Activated naive CD8-positive, alpha-beta T cell treated with anti-CD3 and anti-CD28 coated beads, Interleukin-2, amount 50 U/mL, for 16 hours (primary cell): ENCODE measurements at places on chromosomes 11 and 22.

GRCh38 chr22:16955081-16955480, 52.9 kb downstream of the GAB4 start:
- DNase-seq: no peak

GRCh38 chr11:11454671-11455223, 101.7 kb upstream of the CSNK2A3 start:
- no peak for DNase-seq

DNA sequence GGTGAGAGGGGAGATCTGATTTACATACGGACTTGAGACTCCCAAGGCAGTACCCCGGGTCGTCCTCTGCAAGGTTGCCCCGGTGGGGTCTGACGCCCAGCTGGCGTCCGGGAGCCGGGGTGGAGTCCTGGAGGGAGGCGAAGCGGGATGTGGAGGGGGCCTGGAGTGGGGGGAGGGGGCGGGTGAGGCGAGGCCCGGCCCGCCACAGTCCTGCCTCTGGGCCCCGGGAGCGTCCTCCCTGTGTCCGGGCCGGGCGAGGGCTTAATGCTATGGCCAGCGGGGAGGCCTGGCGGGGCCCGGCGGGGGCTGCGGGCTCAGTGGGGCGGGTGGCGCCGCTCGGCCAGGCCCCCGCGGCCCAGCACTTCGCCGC, 2.4 kb upstream of the MYBPC3 start:
- DNase-seq: no peak

- no peak for DNase-seq
These were observed 100.8 kb downstream of the PRMT3 start for GRCh38 chr11:20488352-20488751.

DNA sequence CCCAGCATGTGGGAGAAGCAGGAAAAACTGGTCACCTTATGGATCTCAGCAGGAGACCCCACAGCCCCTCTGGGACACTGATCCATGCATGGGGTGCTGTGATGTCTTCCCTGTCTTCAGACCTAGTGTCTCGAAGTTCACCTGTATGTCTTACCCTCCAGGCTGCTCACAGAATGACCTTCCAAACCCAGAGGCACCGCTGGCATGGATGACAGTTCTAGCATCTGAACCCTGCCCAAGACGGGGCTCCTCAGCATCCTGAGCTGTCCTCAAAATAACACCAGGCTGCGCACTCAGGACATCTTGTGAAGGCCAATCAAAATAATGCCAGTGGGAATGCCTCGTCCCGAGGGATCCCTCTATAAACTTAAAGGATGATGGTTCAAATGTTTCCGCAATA, 824.9 kb downstream of the TBC1D22A start:
- no peak for DNase-seq

DNA sequence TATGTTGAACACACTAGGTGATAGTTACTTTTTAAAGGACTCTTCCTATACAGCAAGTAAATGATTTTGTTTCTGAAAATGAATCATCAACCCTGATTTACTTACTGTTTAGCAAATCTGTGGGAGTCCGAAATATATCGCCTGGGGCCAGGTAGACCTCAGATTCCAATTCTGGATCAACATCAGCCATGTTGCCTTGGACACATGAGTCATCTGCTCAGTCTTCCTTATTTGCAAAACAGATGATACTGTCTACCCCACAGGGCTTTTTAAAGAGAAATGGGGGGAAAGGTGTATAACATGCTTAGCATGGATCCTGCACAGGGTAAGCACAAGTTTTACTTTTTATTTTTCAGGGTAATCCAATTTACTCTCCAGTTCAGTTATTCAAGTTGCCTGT, 324.2 kb downstream of the TENM4 start:
- DNase-seq: no peak

- DNase-seq: no peak
These were observed 34.7 kb downstream of the USP35 start for GRCh38 chr11:78223320-78223954.

DNA sequence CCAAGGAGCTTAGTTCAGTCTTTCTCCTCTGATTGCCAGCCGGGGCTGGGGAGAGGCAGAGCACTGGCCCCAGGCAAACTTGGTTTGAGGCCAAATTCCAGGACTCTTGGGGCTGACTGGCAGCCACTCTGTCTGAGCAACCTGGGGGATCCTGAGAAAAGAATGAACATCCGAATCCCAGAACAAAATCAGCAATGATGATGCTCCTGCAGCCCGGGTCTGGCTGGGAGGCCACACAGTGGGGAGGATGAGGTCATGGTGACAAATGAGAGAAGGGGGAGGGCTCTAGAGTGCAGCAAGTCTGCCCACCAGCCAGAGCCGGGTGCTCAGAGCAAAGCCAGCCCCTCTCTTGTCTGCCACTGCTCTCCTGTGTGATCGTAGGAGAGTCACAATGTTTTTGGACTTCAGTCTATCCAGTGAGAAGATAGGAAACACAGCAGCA, 71.8 kb upstream of the PAX6 start:
- DNase-seq: no peak

DNA sequence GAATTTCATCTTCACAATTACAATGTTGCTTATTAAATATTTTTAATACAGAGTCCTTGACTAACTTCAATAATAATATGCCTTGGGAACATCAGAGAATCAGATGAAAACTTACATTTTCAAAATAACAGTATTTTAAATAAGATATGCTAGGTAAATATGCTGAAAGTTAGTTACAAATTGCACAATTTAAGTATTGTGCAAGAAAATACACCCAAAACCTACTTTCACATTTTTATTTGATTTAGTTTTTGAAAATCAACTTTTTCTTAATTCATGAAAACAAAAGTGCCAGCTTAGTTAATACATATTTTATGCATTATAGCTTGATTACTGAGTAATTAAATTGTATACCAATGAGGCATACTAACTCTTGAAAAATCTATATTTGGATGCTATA, 76.8 kb downstream of the SOX6 start:
- DNase-seq: no peak

GRCh38 chr22:50145721-50146438, 24.7 kb upstream of the PANX2 start:
- no peak for DNase-seq

DNA sequence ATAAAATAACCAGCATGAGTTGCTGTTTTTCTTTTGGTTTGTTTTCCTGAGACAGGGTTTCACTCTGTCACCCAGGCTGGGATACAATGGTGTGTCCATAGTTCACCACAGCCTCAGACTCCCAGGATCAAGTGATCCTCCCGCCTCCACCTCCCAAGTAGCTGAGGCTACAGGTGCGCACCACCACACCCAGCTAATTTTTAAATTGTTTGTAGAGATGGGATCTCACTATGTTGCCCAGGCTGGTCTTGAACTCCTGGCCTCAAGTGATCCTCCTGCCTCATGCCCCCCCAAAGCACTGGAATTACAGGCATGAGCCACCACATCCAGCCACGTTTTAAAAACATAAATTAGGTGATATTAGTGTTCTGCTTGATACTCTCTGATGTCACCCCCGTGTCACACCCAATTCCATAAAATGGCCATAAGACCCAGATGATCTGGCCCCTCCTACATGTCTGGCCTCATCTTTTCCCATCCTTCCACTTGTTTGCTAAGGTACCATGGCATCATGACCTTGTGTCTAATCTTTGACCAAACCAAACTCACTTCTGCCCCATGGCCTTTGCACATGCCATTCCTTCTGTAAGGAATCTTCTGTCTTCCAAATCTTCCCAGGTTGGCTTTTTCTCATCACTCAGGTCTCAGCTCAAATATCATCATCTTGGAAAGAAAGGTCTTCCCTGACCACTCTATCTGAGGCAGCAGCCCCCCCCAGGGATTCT, 6.3 kb downstream of the SIK3 start:
- DNase-seq: no peak

DNA sequence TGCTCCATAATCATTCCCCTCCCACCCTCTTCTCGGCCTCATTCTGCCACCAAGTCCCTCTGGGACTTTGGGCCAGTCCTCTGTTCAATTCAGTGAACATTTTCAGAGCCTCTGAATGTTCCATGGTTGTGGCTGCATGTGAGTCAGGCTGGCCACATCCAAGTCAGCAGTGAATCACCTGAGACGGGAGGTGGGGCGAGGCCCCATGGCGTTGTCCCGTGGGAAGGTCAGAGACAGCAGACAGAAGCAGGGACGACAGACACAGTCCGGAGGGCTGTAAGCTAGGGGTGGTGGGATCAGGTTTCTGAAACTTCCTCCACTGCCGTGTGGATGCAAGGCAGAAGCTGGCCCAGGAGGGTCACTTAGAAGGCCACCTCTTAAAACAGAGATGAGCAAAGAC, 324.8 kb downstream of the MN1 start:
- DNase-seq: no peak

GRCh38 chr11:100359281-100359680, 327.8 kb upstream of the ARHGAP42 start:
- DNase-seq: no peak

DNA sequence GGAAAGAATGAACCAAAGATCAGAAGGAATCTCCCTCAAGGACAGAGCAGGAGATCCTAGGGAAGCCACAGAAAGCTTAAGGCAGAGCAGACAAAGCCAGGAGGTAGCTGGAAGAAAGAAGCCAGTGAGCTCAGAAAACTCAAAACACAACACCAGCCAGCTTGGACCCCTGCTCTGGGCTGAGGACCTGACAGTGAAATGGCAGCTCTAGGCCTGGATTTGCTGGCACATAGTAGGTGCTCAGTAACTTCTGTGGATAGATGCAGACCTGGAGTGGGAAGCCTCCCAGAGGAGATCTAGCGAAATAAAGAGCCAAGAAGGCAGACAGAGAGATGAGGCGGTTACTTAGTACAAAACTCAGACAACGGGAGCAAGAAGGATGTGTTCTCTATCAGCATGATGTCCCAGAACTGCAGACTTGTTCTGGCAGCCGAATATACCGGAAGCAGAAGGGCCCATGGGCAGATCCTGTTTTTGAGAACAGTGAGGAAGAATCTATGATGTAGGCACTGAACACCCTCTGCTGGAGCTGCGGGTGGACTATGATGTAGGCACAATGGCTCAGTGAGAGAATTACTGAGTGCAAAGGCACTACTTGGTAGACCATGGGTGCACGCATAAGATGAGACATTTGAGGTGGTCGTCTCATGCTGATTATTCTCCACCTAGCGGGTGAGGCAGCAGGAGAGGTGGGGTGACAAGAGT, 4.8 kb downstream of the ROBO4 start:
- DNase-seq: no peak

DNA sequence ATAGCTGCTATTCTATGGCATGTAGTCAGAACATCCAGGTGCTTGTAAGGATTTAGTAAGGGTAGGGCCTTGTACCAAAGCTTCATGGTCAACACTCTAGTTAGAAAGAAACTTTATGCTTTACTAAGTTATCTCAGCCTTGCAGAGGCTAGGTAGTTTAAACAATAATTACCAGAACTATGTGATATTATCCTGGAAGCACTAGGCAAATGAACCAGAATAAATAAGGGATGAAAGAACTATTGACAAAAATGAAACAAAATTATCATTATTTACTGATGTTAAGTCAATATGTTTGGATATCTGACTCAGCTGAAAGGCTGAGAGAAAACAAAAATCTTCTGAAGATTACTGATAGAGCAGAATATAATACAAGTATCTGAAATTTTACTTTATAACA, 1089.1 kb upstream of the RAG2 start:
- no peak for DNase-seq

DNA sequence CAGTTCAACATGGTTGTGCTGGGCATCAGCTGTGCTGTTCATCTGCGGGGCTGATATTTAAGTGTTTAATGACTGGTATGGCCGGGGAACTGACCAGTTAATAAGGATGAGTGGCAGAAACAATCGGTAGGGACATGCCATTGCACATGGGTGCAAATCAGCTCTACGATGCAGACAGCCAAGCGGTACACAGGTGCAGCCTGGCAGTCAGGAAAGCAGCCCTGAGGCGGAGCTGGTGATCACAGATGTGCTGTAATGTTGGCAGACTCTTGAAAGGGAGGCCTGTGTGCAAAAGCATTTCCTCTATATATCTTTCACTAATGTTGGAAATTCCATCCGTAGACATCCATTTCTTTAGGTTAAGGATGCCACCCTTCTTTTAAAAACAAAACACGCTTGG, 1.1 kb downstream of the MMP20 start:
- DNase-seq: no peak

DNA sequence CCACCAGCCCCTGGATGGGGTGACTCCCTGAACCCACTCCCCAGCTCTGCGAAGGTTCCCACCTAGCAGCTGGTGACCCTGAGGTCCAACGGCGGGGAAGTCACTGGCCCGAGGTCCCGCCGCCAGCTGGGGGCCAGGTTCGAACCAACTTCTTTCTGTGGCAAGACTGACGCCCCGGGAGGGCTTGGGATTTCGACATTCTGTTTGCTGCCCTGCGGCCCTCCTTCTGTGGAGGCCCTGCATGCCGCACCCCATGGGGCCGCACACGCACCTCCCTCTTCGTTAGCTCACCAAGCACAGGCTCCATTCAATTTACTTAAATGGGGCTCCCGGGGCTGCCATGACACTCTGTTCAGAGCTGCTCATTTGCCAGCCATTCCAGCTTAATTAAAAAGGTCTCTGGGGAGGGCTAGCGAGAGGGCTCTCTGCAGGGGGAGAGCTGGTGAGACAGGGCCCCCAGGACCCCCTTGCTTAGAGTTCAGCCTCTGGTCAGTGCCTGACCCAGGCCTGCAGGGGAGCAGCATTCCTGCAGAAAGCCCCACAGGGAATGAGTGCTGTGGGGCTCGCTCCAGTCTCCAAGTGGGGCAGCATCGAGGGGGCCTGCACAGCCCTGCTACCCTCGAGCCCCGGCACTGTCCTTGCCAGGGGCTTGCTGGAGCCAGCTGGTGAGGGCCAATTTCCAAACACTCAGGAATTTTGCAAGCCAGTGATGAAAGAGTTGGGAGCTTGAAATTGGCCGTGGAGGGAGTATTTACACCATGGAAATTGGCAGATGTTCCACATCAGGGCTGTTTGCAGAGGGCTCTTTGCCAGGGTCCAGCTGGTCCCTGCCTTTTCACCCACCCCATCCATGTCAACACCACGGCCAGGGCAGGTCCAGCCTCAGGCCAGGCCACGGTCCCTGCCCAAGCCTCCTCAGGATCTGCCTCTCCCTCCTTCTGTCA, 80.8 kb downstream of the CACNA1I start:
- DNase-seq: no peak

GRCh38 chr11:103170865-103171264, 61.6 kb downstream of the DYNC2H1 start:
- DNase-seq: no peak

- no peak for DNase-seq
These were observed 14.9 kb downstream of the NCF4 start for GRCh38 chr22:36875741-36876140.

- no peak for DNase-seq
These were observed 98.9 kb upstream of the SLC5A12 start for GRCh38 chr11:26820739-26821138.

GRCh38 chr11:66958956-66959274, 732 bp upstream of the PC start:
- DNase-seq: no peak

- no peak for DNase-seq
These were observed 365.5 kb downstream of the MN1 start for GRCh38 chr22:27435844-27436576.

- DNase-seq: no peak
These were observed 134.3 kb upstream of the C11orf58 start for GRCh38 chr11:16603890-16604793.

GRCh38 chr22:20810645-20811044, 36.7 kb downstream of the SERPIND1 start:
- DNase-seq: peak; percentile 28

- no peak for DNase-seq
These were observed 27.4 kb downstream of the IGLL5 start for GRCh38 chr22:22914726-22915669.
